ENCODE measurements at places on chromosomes 11 and 22.

GRCh38 chr11:40030867-40031266 is 1428.6 kb downstream of the LRRC4C start:
- DNase-seq = no peak

GRCh38 chr11:103898065-103898464 is 138.4 kb upstream of the DDI1 start:
- no peak for DNase-seq

GRCh38 chr11:91902312-91902711 is 322.3 kb upstream of the FAT3 start:
- DNase-seq = no peak

DNA sequence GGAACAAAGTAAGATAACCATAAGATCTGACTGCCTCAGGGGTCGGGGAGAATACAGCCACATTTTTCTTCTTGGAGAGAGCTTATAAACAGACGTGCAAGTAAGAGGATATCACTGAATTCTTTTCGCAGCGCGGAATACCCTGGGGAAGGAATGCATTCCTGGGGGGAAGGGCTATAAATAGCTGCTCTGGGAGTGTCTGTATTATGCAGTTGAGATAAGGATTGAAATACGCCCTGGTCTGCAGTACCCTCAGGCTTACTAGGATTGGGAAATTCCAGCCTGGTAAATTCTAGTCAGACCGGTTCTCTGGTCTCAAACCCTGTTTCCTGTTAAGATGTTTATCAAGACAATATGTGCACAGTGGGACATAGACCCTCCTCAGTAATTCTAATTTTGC is 1491.7 kb upstream of the RAG2 start:
- DNase-seq = peak; percentile 0

- DNase-seq = peak; percentile 23
Observed at GRCh38 chr22:22810018-22810427, 77.6 kb upstream of the IGLL5 start.

DNA sequence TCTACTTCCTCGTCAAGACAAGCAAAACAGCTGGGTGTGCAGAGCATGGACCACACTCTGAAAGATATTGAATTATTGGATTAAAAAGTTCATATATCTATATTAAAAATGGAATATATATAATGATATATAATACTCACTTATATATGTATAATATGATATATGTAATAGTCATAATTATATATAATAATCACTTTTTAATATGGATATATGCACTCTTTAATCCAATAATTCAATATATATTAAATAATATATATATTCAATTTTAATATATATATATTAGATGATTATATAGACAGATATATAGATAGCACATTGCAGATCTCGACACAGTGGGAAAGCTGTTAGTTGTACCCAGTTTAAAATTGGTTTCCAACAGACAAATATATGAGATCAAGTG is 182.1 kb upstream of the CARD18 start:
- no peak for DNase-seq

- no peak for DNase-seq
Observed at GRCh38 chr11:82899186-82899820, 927 bp downstream of the PRCP start.

GRCh38 chr11:27205250-27205649 is 157.8 kb downstream of the CCDC34 start:
- no peak for DNase-seq

- peak; percentile 93 for DNase-seq
Observed at GRCh38 chr22:19959043-19959586, 17.5 kb upstream of the TXNRD2 start.

- DNase-seq = peak; percentile 79
Observed at GRCh38 chr22:38016182-38017151, 32.1 kb upstream of the SOX10 start.

GRCh38 chr11:73113426-73113825 is 28.7 kb downstream of the FCHSD2 start:
- no peak for DNase-seq

GRCh38 chr22:48253136-48253535 is 1490.7 kb downstream of the TBC1D22A start:
- DNase-seq = no peak

DNA sequence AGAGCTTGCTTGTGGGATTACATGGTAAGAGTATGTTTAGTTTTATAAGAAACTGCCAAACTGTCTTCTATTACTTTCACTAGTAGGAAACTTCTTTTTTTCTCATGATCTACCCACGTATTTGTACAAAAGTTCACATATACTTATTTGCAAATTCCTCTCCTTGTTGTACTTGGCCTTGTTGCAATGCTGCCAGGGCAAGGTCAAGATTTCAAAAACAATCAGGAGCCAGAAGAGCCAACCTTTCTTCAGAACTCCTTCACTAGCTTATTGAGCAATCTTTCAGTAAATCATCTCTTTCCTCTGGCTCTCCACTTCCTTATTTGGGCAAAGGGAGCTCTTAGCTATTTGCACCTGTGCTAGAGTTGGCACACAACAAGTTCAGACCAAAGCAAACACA is 9.7 kb downstream of the SRSF8 start:
- DNase-seq = peak; percentile 84

DNA sequence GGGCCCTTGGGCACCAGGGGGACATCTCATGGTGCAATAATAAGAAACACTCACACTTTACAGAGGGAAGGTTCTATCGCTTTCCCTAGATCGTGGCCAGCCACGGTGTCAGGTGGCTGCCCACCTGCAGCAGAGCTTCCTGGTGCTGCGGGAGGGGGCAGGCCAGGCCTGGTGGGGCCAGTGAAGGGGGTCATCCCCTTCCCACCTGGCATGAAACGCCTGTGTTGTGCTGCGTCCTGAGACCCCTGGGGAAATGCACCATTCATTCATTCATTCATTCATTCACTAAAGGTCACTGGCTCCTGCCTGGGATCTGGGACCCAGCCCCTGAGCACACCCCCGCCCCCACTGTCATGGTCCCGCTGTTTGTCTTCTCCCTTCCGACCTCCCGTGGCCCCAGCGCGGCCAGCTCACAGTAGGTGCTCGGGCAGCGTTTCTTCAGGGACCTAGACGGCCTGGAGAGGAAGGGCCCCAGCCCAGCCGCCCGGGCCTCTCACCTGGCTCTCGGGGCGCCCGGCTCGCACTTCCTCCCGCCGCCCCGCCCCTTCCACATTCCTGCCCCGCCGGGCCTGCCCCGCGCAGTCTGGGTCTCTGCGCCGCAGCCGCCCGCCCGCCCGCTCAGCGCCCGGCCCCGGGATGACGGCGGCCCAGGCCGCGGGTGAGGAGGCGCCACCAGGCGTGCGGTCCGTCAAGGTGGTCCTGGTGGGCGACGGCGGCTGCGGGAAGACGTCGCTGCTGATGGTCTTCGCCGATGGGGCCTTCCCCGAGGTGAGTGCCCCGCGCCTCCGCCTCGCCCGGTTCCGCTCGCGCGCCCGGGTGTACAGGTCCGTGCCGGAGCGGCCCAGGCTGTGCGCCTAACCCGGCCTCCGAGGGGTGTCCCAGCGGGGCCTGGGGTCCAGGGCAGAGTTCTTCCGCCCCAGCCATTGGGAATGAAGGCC is at the start of gene RHOD:
Gene RHOD, plus strand, starts transcription at position 581 of the 938 bp plus-strand sequence. Its CDS starts 56 bp downstream, at position 637.
- DNase-seq = peak; percentile 81

GRCh38 chr11:76919467-76919866 is 58.7 kb downstream of the ACER3 start:
- no peak for DNase-seq

GRCh38 chr22:44151676-44152075 is 29.0 kb upstream of the PARVG start:
- DNase-seq = peak; percentile 92

GRCh38 chr22:19878461-19879245 is 24.0 kb upstream of the GNB1L start:
- DNase-seq = no peak

- no peak for DNase-seq
Observed at GRCh38 chr22:47419239-47419638, 656.8 kb downstream of the TBC1D22A start.

DNA sequence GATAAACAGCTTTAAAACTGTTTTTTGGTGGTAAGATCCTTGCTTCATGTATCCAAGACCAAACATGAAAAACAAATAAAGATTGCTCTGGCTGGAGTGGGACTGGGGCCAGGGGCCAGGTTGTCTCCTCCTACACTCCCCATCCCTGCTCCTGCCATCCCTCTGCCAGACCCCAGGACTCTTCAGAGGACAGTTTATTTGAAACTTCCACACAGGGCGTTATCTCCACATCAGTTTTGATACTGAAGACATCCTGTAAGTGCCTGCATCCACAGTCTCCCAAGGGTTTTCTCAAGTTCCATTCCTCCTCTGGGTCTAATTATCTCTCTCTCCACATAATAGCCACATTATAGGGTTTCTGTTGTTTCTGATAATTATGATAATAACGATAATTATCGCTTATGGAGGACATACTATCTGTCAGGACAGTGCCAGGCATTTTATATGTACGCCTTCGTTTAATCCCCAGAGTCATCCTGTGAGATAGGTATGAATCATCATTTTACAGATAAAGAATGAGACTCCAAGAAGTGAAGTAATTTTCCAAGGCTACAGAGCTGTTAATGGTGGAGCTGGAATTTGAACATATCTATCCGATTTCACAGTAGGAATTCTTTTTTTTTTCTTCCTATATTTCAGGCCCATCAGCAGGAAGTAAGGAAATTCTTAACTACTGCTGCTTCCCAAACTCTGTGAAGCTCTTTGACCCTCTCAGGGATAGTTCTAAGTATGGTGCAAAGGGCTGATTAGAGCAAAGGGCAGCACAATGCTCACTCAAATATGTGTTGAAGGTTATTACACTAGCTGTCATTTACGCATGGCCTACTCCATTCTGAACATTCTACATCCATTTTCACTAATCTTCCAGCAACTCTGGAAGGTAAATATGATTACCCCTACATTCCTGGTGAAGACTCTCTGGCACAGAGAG is 488.0 kb upstream of the CCDC90B start:
- peak; percentile 8 for DNase-seq

DNA sequence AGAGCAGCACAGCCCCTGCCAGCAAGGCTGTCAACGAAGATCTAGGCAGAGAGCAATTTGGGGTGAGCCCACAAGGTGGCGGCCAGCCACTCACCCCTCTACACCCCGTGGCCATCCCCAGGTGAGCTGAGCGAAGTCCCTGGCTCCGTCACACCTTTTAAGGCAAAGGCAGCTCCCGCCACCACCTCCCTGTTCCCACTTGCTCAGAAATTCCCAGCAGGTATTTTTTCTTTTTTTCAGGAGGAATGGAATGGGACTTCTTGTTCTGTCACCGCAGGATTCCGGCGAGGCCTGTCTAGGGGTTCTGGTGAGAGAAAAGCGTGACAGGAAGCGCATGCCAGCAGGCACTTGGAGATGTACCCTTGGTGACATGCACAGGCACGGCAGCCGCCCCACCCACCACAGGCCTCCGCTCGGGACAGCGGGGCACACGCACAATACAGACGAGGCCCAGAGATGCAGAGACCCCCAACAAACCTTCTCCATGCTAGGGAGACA is 10.0 kb downstream of the RPL3 start:
- peak; percentile 57 for DNase-seq

GRCh38 chr11:78332174-78332866 is 85.3 kb downstream of the GAB2 start:
- DNase-seq = no peak

GRCh38 chr11:1081601-1082311 is 7.1 kb downstream of the MUC2 start:
- no peak for DNase-seq

GRCh38 chr11:128691802-128692752 is 1.8 kb upstream of the FLI1 start:
- no peak for DNase-seq

DNA sequence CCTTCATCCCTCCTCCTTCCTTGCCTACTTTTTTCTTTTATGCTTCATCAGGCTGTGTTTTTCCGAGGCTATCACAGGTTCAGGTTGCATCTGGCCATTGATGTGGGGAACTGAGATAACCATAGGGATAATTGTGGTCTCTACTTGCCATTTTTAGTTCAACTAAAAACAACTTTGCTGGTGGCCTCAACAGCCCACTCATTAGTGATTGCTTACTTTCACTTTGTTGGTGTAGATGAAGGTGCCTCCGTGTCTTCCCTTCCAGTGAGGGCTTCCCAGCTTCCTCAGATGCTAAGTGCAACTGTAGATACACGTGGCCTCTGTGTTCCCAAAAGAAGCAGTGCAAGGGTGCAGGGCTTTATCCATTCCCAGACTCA is 35.0 kb downstream of the KCNJ1 start:
- no peak for DNase-seq

GRCh38 chr11:44622721-44623258 is 57.3 kb downstream of the CD82 start:
- no peak for DNase-seq

DNA sequence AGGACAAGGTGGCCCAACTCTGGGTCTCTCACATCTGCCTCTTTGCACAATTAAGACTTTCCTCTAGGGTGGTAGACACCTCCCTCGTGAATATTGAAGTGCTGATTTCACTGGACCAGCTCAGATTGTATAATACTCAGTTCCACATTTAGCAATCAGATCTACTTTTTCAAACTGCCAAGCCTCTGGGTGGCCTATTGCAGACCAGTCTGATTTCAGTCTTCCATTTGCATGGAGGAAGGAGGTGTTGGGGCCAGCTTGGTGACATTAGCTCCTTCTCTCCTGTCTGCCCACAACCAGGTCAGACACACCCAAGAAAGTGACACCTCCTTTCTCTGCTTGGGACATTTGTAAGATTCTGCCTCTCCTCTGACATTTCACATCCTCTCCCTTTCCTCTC is 78.2 kb downstream of the PPFIBP2 start:
- DNase-seq = no peak

DNA sequence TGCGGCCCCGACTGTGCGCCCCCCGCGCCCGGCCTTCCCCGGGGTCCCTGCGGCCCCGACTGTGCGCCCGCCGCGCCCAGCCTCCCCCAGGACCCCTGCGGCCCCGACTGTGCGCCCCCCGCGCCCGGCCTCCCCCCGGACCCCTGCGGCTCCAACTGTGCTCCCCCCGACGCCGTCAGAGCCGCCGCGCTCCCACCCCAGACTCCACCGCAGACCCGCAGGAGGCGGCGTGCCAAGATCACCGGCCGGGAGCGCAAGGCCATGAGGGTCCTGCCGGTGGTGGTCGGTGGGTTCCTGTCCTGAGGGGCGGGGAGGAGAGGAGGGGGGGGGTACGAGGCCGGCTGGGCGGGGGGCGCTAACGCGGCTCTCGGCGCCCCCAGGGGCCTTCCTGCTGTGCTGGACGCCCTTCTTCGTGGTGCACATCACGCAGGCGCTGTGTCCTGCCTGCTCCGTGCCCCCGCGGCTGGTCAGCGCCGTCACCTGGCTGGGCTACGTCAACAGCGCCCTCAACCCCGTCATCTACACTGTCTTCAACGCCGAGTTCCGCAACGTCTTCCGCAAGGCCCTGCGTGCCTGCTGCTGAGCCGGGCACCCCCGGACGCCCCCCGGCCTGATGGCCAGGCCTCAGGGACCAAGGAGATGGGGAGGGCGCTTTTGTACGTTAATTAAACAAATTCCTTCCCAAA is 3.1 kb downstream of the DRD4 start:
- no peak for DNase-seq

- DNase-seq = no peak
Observed at GRCh38 chr11:10573556-10573955, 5.1 kb upstream of the LYVE1 start.

DNA sequence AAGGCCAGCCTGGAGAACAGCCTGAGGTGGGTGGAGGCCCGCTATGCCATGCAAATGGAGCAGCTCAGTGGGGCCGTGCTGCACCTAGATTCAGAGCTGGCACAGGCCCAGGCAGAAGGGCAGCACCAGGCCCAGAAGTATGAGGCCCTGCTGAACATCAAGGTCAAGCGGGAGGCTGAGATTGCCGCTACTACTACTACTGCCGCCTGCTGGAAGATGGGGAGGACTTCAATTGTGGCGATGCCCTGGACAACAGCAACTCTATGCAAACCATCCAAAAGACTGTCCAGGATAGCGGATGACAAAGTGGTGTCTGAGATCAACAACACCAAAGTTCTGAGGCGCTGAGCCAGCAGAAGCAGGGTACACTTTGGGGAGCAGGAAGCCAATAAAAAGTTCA is 3.1 kb upstream of the TMEM218 start:
- DNase-seq = no peak

GRCh38 chr22:45602824-45603595 is 68.6 kb upstream of the ATXN10 start:
- peak; percentile 23 for DNase-seq
